ENCODE measurements at places on chromosomes 5 and 9. TPM values are rescaled to one million over a fixed set of nuclear protein-coding genes. Genes with fewer than 3 reads are reported as not detected.

AQP3 gene
- 7.7 TPM for total RNA-seq

NMRK1 gene
- total RNA-seq = 10.7 TPM

FOXD4 gene
- not detected for total RNA-seq

TRIM41 gene
- total RNA-seq = 33.0 TPM

ORM2 gene
- 0.32 TPM for total RNA-seq

RABEPK gene
- 9.4 TPM for total RNA-seq

KLF4 gene
- total RNA-seq = 19.8 TPM

FOXD4L5 gene
- 0.11 TPM for total RNA-seq

PCDHGA4 gene
- total RNA-seq = 15.6 TPM

NKD2 gene
- total RNA-seq = 3.6 TPM

TICAM2 gene
- total RNA-seq = 2.0 TPM

RAB3C gene
- total RNA-seq = 0.59 TPM

FER gene
- total RNA-seq = 20.0 TPM

HSDL2 gene
- 103 TPM for total RNA-seq

GFI1B gene
- total RNA-seq = not detected

LRRC70 gene
- 2.2 TPM for total RNA-seq

RNF145 gene
- total RNA-seq = 25.4 TPM
